ENCODE measurements at places on chromosomes 5 and 9. TPM values are rescaled to one million over a fixed set of nuclear protein-coding genes. Genes with fewer than 3 reads are reported as not detected.

The FOXD4L4 gene
- total RNA-seq, result not detected

The GABRA1 gene
- total RNA-seq, result not detected

- DNase-seq, result no peak
Observed at GRCh38 chr9:112031400-112031799, 134.8 kb downstream of the UGCG start.

- no peak for DNase-seq
Observed at GRCh38 chr5:17743580-17744435, 109.5 kb downstream of the TAF11L14 start.

- no peak for DNase-seq
Observed at GRCh38 chr5:160048131-160048530, 39.2 kb downstream of the TTC1 start.

- DNase-seq, result no peak
Observed at GRCh38 chr5:111774525-111774924, 17.5 kb upstream of the NREP start.

- DNase-seq, result no peak
Observed at GRCh38 chr5:29800752-29801151, 1392.7 kb upstream of the CDH6 start.

GRCh38 chr5:37665272-37665671 lies 174.6 kb downstream of the GDNF start:
- no peak for DNase-seq

DNA sequence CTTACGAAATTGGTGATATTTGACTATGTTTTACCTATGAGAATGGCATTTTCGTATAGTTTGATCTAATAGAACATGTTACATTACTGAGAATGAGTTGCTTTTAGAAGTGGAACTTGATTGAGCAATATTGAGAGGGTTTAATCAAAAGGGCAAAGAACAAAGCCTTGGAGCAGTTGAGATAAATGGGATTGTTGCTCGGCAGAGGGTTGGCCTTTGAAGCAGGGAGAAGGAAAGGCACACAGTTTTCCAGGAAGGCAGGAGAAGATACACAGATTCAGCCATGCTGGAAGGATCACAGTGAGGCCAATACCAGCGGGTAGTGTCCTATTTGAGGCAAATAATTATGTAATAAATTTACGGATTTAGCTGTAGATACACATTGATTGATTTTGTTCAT lies 19.5 kb downstream of the MAN2A1 start:
- no peak for DNase-seq

DNA sequence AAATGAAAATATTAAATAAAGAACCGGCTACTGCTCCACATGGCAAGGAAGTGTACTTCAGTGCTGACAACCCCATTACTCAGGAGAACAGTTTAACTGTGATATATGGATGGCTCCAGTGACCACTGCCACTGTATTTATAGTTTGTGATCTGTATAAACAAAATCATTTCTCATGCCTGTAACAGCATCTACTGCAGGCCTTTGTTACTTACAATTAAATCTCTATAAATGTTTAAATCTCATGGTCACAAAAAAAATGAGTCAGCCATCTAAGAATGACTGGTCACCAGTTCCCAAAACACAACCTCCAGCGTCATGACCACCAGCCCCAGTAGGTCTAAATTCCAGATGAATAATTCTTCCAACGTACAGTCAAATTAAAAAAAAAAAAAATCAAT lies 24.6 kb downstream of the SERINC5 start:
- DNase-seq, result no peak

- DNase-seq, result no peak
Observed at GRCh38 chr5:124454081-124454480, 292.4 kb downstream of the ZNF608 start.

GRCh38 chr9:89442501-89442978 lies 55.4 kb downstream of the SEMA4D start:
- DNase-seq, result no peak

DNA sequence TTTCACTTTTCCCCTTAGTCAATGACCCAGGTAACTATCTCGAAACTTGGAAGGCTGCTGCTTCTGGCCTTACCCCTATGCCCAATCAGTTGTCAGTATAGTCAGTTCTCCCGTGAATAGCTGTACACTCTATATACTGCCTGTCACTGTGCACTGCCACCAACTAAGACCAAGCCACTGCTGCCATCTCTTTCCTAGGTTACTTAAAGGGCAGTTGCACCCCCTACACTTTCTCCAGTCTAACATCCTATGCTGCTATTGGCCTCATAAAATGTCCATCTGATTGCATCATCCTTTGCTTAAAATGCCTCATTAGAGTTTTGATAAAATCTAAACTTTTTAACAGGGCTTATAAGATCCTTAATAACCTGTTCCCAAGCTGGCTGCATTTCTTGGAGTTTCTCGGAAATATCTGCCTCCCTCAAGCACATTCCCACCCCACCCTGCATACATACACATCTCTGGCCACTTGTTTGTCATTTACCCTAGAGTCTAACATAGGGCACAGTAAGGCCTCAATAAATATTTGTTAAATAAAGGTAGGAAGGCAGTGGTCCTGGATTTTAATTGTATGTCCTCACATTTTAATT lies 32.8 kb upstream of the TNFAIP8 start:
- DNase-seq, result peak; percentile 78

GRCh38 chr9:30591461-30591860 lies 1793.0 kb upstream of the ACO1 start:
- no peak for DNase-seq

DNA sequence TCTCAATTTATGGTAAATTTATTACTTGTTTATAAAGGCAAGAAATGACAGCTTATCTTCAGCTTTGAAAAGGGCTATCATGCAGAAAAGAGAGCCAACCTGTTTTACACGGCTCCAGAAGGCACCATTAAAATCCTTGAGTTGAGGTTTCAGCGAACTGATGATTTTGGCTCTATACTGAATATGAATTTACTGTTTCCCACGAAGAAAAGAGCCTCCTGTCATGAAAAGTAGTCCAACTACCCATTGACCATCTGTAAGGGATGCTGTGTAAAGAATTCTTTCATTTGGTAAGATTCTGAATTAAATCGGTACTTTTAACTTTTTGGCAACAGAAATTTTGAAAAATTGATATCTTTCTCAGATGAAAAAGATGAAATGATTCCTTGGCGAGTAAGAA lies 657.6 kb upstream of the ZNF608 start:
- DNase-seq, result no peak

DNA sequence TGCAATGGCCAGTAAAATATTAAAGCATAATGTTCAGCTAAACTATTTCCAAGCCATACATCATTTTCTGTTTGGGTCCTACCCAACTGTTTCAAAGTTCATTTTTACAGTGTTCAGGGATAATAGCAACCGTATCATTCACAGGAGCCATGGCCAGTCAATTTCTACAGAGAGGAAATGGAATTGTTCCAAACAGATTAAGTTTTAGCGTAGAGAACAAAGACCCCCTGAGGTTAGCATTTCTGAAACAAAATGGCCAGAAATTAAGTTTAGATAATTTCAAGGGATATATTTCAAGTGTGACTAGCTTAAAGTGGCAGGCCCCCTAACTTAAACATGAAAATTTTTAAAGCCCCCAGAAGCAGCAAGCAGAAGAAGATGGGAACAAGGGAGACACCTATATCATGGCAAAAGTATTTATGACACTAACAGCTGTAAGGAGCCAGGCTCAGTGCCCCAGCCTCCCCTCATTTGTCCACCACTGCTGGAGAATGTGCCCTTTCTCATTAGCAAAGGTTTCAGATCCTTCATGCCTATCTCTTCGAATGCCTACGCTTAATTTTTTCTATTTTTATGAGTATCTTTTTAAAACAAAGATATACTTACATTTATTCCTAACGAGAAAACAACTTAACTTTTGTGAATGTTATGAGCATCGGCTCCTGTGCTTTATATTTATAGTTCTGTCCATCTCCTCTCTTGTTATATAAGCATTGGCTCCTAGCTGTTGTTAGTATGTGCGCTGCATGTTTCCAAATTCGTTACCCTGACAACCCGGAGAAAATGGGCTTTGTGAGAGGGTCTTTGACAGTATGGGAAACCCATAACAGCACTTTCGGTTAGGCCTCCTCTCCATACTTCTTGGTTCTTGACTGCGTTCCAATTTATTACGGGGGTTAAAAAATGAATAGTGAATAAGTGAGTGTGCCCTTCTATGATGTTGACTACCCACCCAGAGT lies 116.3 kb downstream of the MED27 start:
- no peak for DNase-seq

- DNase-seq, result no peak
Observed at GRCh38 chr5:78968781-78969180, 16.3 kb downstream of the ARSB start.

- no peak for DNase-seq
Observed at GRCh38 chr5:53476531-53477480, 3.6 kb upstream of the FST start.
